Left lung (tissue), 14 donors: ENCODE measurements at places on chromosomes 12 and 14. TPM values are rescaled to one million over a fixed set of nuclear protein-coding genes. Genes with fewer than 3 reads are reported as not detected.

Gene DDX54
- 60.6 TPM for polyA plus RNA-seq

Gene COPZ1
- polyA plus RNA-seq = 224 TPM

Gene TRIM9
- 1.1 TPM for polyA plus RNA-seq

Gene KRT85
- not detected for polyA plus RNA-seq

- peaks cover 99% of the 10 kb centered on the region for H3K27me3 ChIP-seq
- H3K27ac ChIP-seq = no peak overlapping the region
- no peak overlapping the region for H3K4me3 ChIP-seq
- H3K4me1 ChIP-seq = peaks cover 11% of the 10 kb centered on the region
- no peaks in the 10 kb centered on the region for H3K36me3 ChIP-seq
- no peak for DNase-seq
These were observed 5.7 kb downstream of the LHX5 start for GRCh38 chr12:113465808-113466453.

DNA sequence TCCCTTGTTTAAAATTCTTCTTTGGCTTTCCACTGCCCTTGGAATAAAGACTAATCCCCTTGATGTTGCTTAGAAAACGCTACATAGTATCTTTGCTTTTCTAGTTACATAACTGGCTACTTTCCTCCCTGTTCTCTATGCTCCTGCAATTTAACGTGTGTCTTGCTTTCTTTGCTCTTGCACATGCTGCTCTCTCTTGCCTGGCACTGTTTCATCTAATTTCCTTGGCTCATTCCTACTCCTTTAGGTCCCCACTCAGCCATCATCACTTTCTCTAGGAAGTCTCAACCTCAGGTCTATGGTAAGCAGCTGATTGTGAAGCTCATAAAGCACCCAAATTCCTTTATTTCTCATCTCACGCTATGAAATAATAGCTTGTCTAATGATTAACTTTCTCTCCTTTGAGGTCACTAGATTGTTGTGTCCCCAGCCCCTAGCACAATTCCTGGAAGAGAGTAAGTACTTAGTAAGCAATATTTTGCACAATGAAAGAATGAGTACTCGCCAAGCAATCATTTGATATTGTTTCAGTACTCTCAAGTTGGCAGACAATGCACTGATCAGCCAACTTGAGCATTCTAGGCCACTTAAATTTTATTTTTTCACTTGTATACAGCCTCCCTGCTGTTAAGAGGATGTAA lies 3.3 kb downstream of the ALDH6A1 start:
- no peak for DNase-seq
- peaks cover 5% of the 10 kb centered on the region for H3K4me1 ChIP-seq
- no peaks in the 10 kb centered on the region for H3K36me3 ChIP-seq
- H3K27ac ChIP-seq = no peak overlapping the region
- no peaks in the 10 kb centered on the region for H3K27me3 ChIP-seq

GRCh38 chr12:55619354-55620138 lies 17.1 kb upstream of the OR10P1 start:
- H3K27ac ChIP-seq = no peak overlapping the region
- peaks cover 11% of the 10 kb centered on the region for H3K4me1 ChIP-seq
- no peaks in the 10 kb centered on the region for H3K27me3 ChIP-seq
- H3K36me3 ChIP-seq = no peaks in the 10 kb centered on the region
- no peak overlapping the region for H3K4me3 ChIP-seq
- no peak for DNase-seq
